ENCODE measurements at places on chromosomes 4 and X.

DNA sequence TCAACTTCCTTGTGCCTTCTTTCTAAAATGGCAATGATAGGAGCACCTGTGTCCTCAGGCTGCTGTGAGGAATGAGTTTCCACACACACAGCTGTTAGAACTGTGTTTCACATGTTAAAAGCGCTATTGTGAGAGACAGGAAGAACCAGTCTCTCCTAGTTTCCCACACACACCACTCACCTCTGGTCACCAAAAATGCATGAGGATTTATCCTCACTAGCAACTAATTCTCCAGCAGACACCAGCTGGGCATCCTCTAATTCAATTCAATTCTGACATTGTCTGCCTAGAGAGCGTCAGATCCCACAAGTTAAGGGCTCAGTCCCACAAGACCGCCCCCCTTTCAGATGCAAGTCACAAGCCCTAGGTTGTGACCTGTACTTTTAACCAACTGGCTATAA lies 29.0 kb upstream of the SLC2A9 start:
- no peak for DNase-seq

- no peak for DNase-seq
These were observed 43.1 kb downstream of the SYNPO2 start for GRCh38 chr4:118931786-118932185.

- DNase-seq: no peak
These were observed 183.4 kb upstream of the FAM241A start for GRCh38 chr4:111961809-111962208.

DNA sequence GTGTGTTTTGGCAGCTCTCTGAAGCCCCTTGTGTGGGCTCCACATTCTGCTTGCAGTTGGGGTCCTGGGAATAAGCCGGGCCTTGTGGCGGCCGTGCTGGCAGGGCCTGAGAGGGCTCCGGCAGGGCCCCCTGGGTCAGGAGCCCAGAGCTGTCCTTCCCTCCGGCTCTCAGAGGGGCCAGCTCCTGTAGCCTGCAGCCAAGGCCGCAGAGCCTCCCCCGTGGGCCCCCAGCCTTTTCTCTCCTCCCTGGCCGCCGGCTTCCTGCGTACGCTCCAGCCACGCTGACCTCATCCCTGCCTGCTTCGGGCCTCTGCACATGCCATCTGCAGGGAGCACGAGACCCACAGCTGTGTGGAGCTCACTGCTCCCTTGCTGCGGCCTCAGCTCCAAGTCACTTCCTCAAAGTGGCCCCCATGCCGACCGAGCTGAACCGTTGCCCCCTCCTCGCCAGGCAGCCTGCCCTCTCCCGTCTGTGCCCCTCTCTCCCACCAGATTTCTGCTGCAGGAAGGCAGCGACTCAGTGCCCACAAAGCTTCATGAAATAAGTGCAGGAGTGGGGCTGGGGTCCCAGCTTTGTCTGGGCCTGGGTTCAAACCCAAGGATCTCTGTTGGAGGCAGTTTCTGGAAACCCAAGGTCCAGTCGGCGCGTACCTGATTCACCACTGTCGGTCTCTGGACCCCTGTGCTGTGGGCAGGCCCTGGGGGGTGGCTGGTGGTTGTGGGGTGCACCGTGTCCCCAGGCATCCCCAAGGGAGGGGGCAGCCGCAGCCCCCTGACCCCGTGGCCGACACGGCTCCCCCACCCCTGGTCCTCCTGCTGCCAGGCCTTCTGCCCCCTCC lies 57.1 kb upstream of the NKX1-1 start:
- DNase-seq: no peak

DNA sequence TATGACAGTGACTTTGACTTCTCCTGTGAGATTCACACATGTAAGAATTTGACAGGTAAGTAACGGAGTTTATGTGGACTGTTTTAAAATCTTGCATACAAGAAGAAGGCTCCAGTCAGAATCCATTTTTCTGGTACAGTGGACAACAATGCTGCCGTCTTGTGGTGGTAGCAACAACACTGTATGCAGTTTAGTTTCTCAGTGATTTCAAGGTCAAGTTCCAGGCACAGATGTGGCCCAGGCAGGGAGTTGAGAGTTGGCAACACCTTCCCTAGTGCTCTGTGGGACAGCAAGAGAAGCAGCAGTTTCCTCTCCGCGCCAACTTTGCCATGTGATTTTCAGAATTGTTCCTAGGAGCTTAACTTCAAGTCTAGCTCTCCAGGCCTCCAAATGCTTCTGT lies 56.0 kb upstream of the STPG2 start:
- no peak for DNase-seq

DNA sequence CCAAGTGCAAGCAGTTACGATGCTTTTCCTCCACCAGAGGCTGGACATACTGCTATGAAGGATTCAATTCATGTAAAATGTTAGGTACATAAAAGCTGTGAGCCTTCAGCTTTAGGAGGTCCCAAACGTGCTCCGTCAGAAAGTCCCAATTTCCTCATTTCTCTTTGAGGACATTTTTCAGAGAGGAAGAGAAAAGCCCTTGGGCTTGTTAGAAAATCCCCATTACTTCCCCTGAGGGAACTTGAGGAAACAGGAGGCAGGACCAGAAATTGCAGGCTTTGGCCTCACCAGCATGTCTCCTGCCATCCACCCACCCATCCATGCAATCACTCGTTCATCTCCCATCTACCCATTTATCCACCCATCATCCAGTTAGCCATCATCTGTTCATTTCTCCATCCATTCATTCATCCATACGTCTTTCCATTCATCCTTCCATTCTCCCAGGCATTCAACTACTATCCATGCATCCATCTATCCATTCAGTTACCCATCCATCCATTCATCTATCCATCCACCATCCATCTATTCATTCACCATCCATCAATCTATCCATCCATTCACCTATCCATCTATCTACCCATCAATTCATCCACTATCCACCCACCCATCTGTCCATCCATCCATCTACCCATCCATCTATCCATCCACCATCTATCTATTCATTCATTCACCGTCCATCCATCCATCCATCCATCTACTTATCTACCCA lies 223.5 kb downstream of the AFAP1 start:
- no peak for DNase-seq

DNA sequence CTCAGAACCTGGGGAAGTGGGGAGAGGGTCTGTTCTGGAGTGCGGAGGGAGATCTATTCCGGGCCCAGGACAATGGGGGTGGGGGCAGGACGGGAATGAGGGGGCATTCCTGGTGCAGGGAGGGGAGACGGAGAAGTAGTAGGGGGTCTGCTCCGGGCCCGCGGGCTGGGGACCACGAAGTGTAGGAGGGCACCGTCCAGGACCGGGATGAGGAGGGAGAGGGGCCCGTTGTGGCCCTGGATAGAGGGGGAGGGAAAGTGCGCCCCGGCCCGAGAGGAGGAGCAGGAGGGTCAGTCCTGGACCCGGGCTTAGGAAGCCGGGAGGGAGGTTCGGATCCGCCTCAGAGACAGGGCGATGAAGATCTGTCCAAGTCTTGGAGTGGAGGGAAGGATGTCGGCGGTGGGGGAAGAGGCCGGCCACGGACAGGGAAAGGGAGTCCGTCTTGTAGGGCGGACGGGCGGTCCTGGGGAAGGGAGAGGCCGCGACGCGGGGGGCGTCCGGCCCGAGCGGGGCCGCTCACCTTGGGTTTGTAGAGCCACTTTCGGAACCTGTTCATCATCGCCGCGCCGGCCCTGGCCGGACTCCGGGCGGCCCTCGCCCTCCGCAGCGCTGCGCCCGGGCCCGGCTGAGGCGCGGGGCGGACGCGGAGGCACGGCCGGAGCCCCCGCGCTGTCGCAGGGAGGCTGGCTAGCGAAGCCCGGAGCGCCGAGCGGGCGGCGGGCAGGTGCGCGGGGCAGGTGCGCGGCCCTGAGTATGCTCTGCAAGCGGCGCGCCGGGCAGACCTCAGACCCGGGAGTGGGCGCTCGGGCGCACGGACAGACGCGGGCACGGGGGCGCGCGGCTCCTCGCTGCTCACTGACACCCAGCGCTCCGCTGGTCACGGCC lies at the start of gene ZFYVE28:
Gene ZFYVE28, minus strand, starts transcription at position 881 of the 885 bp plus-strand sequence. Its CDS starts 322 bp downstream, at position 559.
- DNase-seq: no peak

DNA sequence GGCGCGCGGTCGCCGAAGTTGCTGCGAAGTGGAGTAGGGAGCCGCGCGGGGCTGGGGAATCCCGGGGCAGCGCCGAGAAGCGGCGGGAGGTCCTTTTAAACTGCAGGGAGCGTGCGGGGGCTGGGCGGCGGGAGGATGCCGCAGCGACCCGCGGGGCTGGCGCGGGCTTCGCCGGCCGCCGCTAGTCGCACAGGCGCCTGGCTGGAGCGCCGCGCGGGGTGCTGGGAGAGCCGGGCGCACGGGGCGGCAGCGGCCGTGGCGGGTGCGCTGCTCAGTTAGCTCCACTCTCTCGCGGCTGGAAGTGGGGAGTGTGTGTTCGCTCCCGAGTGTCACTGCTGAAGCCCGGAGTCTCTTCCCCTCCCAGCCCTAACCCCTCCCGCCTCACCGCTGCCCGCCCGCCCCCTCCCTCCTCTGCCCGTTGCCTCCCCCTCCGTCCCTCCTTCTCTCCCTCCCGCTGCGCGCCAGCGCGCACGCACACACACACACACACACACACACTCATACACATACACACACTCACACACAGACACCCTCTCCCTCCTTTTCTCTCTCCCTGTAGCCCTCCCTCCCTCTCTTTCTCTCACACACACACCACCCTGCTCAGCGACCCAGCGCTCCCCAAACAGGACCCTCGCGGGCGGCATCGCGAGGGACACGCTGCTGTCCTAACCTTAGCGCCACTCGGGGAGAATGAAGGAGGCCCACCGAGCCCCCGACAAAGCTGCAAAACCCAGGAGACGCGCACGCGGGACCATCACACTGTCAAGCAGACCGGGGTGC lies at the start of gene NDNF:
Gene NDNF, minus strand, starts transcription at position 312 of the 780 bp plus-strand sequence. CDS start 26,698 bp downstream, outside the sequence.
- DNase-seq: no peak

GRCh38 chr4:14267373-14268060 lies 640.0 kb upstream of the BOD1L1 start:
- DNase-seq: no peak

- DNase-seq: no peak
These were observed 37.6 kb downstream of the SEPTIN11 start for GRCh38 chr4:76987153-76987591.

GRCh38 chrX:39242187-39242586 lies 440.9 kb downstream of the MID1IP1 start:
- DNase-seq: no peak

GRCh38 chrX:78624962-78625909 lies 33.9 kb downstream of the RTL3 start:
- no peak for DNase-seq

- peak; percentile 60 for DNase-seq
These were observed 628 bp downstream of the MXD4 start for GRCh38 chr4:2261110-2261852.

DNA sequence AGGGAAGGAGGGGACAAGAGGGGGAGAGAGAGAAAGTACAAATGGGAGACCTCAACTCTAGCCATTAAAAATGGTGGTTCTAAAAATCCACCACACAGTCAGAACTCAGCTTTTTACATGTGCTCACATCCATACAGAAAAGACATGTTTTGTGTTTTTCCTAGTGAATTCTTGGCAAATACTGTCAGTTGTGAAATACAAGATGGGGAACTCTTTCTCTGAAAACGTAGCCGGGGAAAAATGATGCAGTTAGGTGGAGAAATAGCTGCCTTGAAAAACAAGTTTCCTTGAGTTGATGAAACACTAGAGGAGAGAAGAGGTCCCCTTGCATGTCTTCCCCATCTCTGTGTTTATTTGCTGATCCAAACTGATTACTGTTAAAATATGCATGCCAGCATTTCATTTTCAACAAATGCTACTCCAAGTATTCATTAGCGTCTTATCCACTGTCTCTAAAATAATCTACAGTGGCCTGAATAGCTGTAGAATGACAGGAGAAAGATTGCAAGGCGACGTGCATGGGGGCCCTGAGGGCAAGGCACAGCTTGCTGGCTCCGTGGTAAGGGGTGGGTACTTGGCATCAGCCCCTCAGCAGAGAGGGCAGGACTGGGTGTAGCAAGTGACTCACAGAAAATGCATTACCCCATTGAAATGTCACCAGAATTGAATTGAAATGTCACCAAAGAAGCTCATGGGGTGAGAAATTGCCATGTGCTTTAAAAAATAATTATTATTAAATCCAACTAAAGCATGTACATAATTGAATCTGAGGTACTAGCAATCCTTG lies 48.1 kb upstream of the TBL1X start:
- no peak for DNase-seq

GRCh38 chrX:29867971-29868370 lies 347.4 kb upstream of the MAGEB2 start:
- no peak for DNase-seq

GRCh38 chr4:106502106-106502699 lies 133.6 kb upstream of the GIMD1 start:
- peak; percentile 19 for DNase-seq

- DNase-seq: no peak
These were observed 237.5 kb upstream of the ANXA10 start for GRCh38 chr4:167854881-167855280.

DNA sequence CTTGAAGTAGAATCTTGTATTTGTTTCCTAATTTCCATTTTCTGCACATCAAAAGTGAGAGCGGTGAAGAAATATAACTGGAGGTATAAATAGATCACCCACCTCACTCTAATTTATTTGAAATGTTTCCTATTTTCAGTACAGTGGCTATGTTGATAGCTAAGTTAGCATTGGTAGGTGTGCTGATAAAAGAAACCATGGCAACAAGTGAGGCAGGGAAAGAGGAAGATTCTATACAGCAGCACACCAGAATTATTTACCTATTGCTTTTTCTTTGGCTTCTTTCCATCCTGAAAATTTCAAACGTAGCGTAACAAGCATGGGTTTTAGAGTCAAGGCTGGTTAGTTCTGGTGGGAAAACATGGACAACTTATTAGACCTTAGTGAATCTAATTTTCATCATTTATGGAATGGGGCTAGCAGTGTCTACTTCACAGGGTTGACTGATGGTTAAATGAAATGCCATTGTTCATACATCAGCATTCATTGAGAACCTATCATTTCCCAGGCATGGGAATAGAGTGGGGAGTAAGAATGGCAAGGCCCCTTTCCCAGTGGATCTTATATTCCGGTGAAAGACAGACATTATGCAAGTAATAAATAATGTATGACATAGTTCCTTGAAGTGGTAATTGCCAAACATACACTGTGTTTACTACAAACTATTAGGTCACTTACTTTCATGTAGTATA lies 30.6 kb upstream of the CTSO start:
- DNase-seq: no peak

GRCh38 chrX:136858007-136858756 lies 22.3 kb downstream of the RBMX start:
- no peak for DNase-seq

- no peak for DNase-seq
These were observed 323.3 kb downstream of the STK32B start for GRCh38 chr4:5374592-5374991.

GRCh38 chrX:15382813-15383212 lies 1.4 kb downstream of the VEGFD start:
- DNase-seq: no peak

- DNase-seq: no peak
These were observed 1709.0 kb downstream of the PCDH7 start for GRCh38 chr4:32429151-32429550.
